ENCODE measurements at places on chromosomes 6 and 20.

- no peak for DNase-seq
Measured at GRCh38 chr6:112218563-112218962, 35.8 kb downstream of the LAMA4 start.

DNA sequence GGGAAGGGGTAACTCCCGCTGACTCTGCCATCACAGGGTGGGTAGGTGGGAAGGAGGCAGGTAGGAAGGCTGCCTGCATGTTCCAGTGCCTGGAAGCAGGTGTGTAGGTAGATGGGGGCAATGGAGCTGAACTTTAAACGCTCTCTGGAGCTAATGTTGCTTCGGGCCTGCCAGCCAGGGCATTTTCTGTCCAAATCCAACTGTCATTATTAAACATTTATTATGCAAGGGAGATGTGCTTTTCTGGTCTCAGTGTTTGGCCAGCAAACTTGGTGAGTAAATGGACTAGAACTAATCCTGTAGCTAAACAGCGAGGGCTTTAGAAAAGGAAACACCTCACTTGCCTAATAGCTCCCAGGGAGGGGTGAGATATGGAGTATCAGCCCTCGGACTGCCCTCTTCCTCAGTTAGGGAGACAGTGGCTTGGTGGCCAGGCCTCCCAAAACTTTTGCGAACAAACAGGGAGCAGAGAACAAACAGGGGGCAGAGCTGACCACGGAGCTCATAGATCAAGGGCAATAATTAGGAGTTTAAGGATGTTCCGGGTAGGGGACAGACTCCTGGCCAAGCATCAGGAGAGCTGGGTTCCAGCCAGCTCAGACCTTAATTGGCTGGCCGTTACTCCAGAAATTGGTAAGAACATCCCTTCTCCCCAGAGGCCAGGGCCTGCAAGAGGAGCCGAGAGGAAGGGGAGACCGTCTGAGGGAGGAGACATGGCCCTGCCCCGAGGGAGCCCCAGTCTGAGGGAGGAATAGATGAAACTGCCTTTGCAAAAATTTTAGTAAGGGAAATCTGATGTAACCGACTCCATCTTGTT, 131.1 kb downstream of the VEGFA start:
- DNase-seq, result no peak

DNA sequence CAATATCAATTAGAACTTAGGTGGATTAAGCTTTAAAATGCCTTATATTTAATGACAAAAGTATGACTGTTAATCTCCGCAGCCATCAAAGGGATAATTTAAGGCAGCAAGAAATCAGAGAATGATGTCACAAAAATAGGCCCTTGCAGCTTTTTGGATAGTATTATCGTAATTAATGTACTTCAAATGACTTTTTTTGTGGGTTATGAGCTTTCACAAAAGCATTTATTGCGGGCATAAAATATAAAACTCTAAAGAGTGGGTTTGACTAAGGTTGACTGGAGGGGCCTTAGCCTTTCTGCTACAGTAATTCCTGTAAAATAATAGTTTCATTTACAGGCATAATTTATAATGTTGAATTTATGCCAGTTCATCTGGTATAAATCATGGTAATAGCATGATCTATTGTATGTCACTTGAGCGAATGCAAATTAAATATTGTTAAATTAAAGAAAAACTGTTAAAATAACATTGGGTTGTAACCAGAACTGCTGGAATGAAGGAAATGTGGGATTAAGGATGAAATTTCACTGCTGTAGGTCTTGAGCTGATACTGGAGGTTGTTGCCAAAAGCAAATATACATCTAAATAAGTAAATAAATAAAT, 78.5 kb upstream of the ZFP64 start:
- no peak for DNase-seq

- DNase-seq, result no peak
Measured at GRCh38 chr6:14280766-14281293, 163.3 kb downstream of the CD83 start.

DNA sequence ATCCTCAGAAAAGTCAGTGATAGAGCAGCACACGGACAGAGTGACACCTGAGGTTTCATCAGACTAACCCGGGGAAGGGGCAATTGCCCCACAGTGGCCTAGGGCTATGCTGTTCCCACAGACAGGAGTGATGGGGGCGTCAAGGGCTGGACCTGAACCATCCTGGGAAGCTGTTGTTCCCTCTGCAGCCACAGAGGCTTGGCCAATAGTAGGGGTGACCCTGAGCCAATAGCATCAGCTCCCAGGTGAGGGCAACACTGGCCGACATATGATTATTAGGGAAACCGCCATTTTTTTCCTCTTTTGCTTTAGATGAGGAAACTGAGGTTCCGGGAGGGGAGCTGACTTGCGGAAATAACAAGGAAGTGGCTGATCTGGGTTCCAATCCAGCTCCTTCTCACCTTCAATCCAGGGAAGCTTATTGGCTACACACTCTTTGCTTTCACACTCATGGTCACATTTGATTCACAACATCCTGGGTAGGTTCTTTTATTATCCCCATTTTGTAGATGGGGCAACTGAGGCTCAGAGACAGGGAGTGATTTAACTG, 126.0 kb downstream of the BMP7 start:
- no peak for DNase-seq

- DNase-seq, result no peak
Measured at GRCh38 chr6:123940551-123940950, 136.9 kb downstream of the NKAIN2 start.

GRCh38 chr20:63498960-63499337, at the start of gene EEF1A2:
TSS of gene EEF1A2 (minus strand) at chr20:63499083. CDS start at chr20:63497763, 1,320 bp downstream.
- DNase-seq, result peak; percentile 62

GRCh38 chr6:79134699-79135474, 56.8 kb upstream of the PHIP start:
- DNase-seq, result no peak

- no peak for DNase-seq
Measured at GRCh38 chr6:157605484-157605883, 217.6 kb upstream of the SNX9 start.

GRCh38 chr20:44585057-44585963, 2.9 kb downstream of the PKIG start:
- no peak for DNase-seq

- peak; percentile 77 for DNase-seq
Measured at GRCh38 chr6:41536795-41537758, 9.1 kb upstream of the FOXP4 start.

DNA sequence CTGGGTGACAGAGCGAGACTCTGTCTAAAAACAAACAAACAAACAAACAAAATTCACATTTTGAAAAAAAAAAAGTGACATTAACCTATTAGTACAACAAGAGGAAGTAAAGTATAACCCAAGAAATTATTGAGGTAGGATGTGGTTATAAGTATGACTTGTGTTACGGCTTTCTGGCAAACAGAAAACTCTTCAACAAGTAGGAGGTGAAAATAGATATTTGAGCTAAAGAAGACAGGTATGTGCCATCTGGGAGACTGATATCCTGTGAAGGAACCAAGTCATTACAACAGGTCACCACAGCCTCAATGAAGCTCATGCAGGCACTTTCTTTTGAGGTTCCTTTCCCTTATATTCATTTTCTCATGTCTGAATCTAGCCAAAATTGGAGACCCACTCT, 28.8 kb downstream of the TLDC2 start:
- DNase-seq, result no peak

- no peak for DNase-seq
Measured at GRCh38 chr6:98092331-98092730, 742.0 kb upstream of the POU3F2 start.

DNA sequence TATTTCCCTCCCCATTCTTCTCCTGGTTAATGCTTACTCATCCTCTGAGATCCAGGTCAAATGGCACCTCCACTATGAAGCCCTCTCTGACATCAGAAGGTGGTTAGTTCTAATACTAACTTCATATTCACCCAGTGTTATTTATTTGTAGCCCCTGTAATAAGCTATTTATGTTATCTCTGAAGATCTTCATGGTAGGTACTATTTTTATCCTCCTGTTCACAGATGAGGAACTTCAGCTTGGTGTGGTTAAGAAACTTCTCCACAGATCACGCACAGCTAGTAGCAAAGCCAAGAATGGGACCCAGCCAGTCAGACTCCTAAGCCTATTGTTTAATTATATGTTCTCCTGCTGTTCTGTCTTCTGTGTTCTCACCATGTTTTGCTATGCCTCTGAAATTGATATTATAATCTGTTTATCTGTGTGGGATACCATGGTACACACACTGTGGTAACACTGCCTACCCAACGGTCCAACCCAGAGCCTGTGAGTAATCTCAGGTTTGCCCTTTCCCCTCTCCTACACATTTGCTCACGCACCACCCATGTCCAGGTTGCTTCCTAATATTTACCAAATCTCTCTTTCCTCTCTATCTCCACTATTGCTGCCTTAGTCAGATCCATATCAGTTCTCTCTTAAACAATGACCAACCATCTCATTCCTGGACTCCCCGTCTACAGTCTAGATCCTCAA, 98.4 kb downstream of the IPCEF1 start:
- DNase-seq, result no peak

GRCh38 chr6:133368664-133369063, 127.5 kb downstream of the EYA4 start:
- DNase-seq, result peak; percentile 51

GRCh38 chr6:143528164-143528811, 16.8 kb upstream of the FUCA2 start:
- DNase-seq, result no peak

DNA sequence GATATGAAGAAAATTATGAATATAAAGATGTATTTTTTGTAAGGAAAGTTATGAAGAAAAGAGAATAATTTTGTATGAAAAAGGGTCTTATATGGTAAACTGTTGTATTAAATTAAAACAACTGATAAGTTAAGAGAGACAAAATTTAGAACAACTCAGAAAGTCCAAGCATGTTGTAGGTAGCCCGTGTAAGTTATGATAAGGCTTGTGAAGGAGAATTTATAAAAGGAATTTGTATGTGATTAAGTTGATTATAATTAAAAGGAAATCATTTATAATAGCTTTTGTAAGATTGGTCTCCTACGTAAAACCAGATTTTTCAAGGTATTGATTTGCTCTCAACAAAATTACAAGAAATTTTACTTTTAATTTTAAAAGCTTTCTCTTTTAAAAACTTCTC, 1579.3 kb downstream of the HACE1 start:
- DNase-seq, result no peak

DNA sequence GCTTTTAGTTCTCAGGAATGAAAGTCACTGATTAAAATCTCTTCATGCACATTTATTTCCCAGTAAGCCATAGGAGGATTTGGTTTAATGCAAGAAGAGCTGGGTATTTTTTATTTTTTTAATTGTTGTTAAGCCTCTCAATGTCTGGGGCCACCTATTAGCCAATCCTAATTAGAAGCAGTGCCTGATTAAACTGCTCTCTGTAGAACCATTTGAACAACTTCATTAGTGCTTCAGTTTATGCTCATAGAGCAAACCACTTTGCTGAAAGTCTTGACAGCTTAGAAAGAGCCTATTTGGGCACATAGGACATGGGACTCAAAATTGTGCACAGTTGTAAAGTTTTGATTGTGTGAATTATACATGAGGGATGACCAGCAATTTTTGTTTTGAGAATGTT, 548.9 kb downstream of the FRK start:
- no peak for DNase-seq

DNA sequence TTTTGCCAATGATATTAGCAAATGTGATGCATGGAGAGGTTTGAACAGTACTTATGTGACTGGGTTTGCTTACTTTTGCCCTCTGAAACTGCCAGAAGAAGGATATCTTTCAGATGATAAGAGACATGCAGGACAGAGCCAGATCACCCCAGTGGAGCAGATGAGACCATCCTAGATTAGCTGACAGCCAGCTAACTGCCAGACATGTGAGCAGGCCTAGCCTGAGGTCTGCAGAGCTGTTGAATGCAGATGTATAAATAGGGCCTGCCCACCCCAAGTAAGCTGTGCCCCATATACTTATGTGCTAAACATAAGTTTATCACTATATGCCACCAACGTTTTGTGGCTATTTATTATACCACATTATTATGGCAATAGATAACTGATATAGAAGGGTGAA, 5.9 kb downstream of the ZSCAN31 start:
- DNase-seq, result no peak

DNA sequence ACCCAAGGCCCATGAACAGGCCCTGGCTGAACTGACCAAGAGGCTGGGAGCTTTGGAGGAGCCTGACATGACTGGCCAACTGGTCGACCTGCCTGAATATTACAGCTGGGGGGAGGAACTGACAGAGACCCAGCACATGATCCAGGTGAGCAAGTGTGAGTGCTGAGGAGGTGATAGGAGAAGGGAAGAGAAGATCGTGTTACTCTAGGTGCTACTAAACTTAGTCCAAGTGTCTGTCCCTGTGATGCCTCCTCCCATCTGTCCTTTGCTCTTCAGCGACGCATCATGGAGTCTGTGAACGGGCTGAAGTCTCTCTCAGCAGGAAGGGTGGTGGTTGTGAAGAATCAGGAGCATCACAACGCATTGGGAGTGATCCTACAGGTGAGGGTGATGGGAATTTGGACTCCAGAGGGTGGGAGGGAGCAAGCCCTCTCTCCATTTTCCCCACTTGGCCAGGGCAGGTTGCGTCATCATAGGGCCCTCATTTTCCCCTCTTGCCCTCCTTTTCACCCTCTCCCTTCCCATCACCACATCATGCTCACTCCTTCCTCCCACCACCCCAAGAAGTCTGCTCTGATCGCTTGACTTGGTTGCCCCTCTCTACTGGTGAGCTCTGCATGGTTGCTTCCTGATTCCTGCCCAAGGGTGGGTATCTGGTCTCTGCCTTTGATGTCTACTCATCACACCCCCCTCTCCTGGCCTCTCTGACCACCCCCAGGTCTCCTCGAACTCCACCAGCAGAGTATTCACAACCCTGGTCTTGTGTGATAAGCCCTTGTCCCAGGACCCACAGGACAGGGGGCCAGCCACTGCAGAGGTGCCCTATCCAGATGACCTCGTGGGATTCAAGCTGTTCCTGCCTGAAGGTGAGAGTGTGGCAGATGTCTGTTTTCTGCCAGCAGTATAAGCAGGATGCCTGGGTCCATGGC, 4.7 kb downstream of the DXO start:
- DNase-seq, result no peak

- DNase-seq, result no peak
Measured at GRCh38 chr6:36686668-36687513, 8.4 kb downstream of the CDKN1A start.

- DNase-seq, result peak; percentile 13
Measured at GRCh38 chr20:31720486-31721407, 1.9 kb downstream of the BCL2L1 start.

DNA sequence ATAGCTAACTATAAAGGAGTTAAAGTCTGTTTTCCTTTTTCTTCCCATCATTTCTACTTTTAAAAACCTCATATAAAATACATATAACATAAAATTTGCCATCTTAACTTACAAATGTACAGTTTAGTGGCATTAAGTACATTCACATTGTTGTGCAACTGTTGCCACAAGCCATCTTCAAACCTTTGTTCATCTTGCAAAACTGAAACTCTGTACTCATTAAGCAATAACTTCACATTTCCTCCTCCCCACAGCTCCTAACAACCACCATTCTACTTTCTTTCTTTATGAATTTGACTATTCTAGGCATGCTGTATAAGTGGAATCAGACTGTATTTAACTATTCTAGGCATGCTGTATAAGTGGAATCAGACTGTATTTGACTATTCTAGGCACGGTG, 4.5 kb downstream of the CCDC170 start:
- DNase-seq, result no peak

- DNase-seq, result no peak
Measured at GRCh38 chr6:157518397-157519250, 137.6 kb downstream of the ZDHHC14 start.

Data from PC-3 (cell line).